ENCODE measurements at places on chromosomes 4 and X.

DNA sequence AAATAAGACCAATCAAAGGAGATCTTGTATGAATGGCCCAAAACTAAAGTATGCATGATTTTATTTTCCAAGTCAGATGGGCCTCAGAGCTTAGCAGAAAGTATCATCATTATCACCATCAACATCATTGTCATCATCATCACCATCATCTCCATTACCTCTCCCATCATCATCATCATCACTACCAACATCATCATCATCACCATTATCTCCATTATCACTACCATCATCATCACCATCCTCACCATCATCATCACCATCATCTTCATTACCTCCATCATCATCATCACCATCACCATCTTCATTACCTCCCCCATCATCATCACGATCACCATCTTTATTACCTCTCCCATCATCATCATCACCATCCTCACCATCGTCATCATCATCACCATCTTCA lies 363.9 kb downstream of the DHRSX start:
- no peak for DNase-seq

GRCh38 chr4:119894650-119895208 lies 171.9 kb downstream of the MAD2L1 start:
- DNase-seq = no peak

DNA sequence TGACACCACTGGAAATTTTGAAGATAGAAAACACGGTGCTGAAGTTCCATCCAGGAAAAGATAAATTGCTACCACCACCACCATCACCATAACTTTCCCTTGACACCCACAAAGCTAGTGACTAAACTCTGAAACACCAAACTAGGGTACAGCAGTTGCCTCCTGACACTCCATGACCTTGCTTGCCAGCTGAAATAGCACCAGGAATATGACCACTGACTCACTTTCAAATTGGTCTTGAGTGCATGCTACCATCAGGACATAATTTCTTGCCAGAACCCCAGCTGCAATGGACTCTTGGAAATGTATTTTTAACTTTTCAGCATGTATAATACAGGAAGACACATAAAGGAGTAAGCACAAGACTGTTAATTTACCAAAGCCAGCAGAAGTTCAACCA lies 283.3 kb downstream of the CENPC start:
- DNase-seq = no peak

DNA sequence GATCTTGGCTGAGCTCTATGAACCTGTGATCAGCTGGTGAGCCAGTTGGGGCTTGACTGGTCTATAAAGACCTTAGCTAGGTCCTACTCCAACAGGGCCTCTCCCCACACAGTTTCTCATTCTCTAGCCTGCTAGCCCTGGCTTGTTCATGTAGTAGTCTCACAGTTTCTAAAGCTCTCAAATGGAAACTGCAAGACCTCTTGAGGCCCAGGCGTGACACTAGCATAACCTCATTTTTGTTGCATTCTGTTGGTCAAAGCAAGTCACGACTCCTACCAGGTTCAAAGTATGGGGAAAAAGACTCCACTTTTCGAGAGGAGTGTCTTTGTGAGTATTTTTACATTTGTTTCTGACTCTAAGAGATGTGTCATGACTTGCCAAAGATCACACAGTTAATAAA lies 50.9 kb downstream of the CEP44 start:
- no peak for DNase-seq

DNA sequence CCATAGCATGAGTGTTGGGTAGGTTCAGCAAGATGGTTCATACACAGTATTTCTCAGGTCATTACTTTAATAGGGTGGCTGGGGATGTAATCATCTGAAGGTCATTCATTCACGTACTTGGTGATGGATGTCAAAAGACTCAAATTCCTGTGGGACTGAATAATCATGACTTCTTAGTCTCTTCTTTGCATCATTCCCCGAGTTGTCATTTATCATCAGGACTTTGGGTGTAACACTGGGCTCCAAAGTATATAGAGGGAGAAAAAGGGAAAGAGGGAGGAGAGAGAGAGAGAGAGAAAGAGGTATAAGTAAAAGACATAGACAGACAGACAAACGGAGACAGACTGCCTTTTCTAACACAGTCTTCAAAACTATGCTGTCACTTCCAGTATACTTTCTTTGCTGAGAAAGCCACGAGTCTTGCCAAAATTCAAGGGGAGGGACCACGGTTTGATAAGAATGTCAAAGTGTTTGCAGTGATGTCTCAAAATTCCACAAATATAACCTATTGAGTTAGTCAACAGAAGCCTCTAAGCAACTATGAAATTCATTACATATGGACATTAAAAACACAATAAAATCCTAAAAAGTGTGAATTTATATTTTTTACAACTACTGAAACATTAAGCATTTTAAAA lies 55.9 kb downstream of the UGT2A3 start:
- DNase-seq = no peak

DNA sequence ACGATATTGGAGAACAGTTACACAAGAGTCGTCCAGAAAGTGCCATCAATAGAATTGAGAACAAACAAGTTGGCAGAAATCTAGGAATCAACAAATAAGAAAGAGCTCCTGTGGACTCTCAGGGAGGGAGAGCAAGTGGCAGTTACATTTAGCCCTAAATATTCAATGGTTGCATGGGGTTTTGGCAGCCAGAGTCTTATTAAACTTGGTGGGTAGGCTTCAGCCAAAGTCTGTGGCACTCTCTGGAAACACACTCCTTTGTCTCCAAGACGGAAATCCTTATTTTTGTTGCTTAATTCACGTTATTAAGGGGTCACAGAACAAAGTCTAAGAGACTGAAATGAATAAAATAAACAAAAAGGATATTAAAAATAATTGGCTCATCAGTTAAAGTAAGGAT lies 742.2 kb upstream of the ATOH1 start:
- no peak for DNase-seq

GRCh38 chrX:133546441-133546840 lies 131.2 kb upstream of the GPC4 start:
- DNase-seq = no peak

- DNase-seq = no peak
These were observed 27.9 kb upstream of the NFXL1 start for GRCh38 chr4:47942081-47942819.

GRCh38 chr4:118967393-118967792 lies 78.7 kb downstream of the SYNPO2 start:
- no peak for DNase-seq

DNA sequence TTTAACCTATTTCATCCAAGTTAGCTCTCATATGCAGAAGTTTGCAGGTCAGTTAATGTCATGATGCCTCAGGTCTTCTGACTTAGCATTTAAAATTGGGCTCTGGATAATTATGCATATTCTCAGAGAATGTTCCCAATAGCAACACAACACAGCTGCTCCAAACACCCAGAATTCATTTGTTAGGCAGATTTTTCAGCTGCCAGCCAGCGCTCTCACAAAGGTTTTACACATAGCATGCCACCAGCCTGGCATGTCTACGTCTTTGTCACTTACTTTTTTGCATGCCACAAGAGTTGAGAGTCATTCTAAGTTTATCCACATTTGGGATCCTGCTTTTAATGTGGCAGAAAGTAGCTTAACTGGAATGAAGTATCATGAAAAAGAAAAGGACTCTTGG lies 84.8 kb downstream of the LIMCH1 start:
- DNase-seq = no peak

- no peak for DNase-seq
These were observed 207.9 kb upstream of the FAM241A start for GRCh38 chr4:111937368-111937767.

GRCh38 chrX:110194977-110195376 lies 122.9 kb downstream of the AMMECR1 start:
- no peak for DNase-seq

DNA sequence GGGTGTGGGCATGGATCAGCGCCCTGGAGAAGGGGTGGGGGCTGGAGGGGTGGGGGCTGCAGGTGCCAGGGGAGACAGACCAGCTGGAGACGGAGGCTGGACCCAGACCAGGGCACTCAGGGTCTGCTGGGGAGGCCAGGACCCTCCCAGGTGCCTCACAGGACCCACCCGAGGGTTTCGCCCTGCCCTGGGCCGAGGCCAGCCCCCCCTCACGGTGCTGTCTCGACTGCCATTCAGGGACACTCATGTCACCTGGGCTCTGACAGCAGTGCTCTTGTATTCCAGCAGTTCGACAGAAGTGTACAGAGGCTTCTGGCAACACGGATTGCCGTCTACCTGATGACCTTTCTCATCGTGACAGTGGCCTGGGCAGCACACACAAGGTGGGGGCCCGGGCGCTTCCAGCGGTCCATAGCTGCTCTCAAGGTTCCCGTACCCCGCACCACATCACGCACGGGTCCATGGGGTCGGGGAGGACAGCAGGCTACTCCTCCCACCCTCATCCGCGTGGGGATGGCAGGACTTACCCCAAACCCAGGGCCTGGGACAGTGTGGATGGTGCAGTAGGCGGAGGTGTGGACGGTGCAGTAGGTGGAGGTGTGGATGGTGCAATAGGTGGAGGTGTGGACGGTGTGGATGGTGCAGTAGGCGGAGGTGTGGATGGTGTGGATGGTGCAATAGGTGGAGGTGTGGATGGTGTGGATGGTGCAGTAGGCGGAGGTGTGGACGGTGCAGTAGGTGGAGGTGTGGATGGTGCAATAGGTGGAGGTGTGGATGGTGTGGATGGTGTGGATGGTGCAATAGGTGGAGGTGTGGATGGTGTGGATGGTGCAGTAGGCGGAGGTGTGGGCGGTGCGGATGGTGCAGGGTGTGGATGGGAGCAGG lies 18.1 kb downstream of the TMEM175 start:
- no peak for DNase-seq

- no peak for DNase-seq
These were observed 2.4 kb upstream of the BCORL1 start for GRCh38 chrX:129980001-129980401.

GRCh38 chr4:18698119-18698883 lies 676.7 kb upstream of the LCORL start:
- DNase-seq = no peak

GRCh38 chrX:97398030-97398551 lies 514.4 kb downstream of the RPA4 start:
- no peak for DNase-seq

DNA sequence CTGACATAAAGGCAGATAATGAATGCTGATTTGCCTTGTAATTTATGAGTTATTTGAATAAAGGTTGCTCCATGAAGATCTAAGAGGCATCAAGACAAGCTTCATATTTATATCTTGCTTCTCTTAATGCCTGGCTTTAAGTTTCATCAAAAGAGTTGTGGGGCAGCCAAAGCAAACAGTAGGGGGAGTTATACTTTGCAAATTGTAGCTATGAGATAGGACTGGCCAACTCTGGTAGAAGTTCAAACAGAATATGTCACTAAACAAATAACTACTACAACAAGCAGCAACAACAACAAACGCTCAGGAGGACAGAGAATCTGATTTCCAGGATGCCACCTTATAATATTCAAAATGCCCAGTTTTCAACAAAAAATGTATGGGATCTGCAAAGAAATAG lies 69.1 kb upstream of the PLAC1 start:
- DNase-seq = no peak

- DNase-seq = no peak
These were observed 113.9 kb downstream of the DRD5 start for GRCh38 chr4:9895333-9895705.

DNA sequence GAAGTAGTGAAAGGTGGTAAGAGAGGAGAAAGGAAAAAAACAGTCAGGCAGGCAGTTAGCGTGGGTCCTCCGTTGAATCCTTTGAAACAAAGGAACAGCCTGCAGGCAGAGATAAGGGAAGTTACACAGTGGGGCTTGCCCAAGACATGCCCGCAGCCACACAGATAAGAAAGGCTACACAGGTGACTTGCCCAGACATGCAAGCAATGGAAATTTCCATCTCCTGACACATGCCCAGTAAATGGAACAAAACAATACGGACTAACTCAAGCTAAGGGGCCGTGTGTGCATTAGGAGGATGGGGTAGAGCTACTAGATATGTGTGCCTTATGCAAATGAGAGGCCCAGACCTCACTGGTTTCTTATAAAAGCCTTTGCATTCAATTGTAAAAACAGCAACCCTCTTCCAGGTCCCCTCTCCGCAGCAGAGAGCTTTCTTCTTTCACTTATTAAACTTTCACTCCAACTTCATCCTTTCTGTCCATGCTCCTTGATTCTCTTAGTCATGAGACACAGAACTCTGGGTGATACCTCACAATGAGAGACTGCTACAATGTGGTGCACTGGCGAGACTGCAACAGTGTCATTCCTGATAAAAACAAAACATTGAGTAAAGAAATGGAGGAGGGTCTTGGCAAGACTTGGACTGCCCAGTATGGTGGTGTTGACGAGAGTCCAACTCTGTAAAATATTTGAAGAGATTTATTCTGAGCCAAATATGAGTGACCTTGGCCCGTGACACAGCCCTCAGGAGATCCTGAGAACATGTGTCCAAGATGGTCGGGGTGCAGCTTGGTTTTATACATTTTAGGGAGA lies 997.4 kb upstream of the PRKX start:
- DNase-seq = no peak

DNA sequence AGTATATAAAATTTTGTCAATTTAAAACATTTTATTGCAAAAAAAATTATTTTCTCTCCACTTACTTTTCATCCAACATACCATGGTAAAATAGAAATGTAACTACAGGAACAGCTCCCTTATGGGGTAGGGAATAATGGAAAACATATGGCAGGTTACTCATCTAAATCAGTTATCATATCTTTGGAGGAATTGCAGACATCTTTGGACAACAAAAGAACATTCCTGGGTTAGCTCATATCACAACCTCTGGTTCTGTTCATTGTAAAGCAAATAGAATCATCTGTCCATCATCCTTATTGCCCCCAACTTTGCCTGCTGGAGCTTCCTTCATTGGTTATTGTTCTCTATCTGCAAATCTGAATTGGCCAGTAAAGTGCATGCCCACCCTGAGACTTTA lies 387.5 kb upstream of the GRID2 start:
- no peak for DNase-seq

DNA sequence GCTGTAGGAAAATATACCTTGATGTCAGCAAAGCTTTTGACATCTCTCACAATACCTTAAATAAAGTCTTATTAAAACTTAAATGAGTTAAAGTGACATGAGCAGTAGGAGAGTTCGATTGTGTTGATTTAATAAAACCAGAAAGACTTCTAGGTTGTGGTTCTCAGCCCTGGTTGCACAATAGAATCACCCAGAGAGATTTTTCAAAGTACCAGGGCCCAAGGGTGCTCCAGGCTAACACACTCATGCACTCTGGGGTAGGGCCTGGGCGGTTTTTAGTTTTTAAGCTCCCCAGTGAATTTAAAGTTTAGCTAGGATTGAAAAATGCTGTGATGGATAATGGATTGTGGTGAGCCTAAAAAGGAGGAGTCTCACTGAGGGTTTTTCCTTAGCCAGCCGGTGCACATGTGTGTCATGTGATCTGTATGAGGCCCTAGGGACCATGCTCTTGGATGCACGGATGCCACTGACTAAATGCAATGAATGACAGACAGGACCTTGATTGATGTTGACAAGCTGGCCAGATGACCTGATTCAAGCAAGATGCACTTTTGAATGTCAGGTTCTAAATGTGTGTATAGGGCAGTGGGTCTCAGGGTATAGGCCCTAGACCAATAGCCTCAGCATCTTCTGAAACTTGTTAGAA lies 185.0 kb downstream of the PTTG2 start:
- no peak for DNase-seq

DNA sequence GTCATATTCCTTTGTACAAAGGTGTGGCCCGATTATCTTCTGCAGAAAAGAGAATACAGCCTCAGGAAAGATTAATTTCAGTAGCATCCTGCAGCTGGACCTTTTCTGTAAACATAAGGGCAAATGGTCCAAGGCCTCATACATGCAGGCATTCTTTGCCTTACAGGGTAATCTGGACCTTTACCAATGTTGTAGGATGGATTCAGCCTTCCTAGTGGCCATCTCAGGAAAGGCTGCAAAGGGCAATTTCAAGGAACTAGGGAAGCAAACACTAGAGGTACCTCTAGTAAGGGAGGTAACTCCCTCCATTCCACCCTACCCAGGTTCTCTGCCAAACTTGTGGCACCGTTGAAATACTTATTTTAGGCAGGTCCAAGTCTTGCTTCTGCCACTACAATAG lies 43.0 kb downstream of the UGT2B28 start:
- DNase-seq = no peak

Data from osteocyte (in vitro differentiated cells).